ENCODE measurements at places on chromosomes 13 and 19.

GRCh38 chr19:6026390-6027227 lies 48.7 kb upstream of the RANBP3 start:
- no peak for DNase-seq

DNA sequence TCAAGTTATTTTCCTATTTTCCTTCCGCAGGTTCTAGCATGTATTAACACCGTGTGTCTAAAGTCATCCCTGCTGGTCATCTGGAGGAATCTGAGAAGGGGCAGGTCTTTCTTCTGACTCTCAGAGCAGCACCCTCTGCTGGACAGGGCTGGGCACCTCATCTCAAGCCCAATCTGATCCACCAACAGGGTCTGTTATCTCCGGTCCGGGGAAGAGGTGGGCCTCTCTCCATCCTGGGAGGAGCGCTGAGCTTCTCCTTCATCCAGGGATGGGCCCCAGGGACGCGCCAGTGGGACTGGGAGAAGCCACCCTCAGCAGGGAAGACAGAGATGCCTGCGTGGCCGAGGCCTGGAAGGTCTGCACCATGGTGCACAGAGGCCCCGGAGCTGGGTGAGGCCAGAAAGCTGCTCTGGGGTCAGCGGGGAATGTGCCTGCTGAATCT lies 26.0 kb upstream of the ZNF331 start:
- no peak for DNase-seq

DNA sequence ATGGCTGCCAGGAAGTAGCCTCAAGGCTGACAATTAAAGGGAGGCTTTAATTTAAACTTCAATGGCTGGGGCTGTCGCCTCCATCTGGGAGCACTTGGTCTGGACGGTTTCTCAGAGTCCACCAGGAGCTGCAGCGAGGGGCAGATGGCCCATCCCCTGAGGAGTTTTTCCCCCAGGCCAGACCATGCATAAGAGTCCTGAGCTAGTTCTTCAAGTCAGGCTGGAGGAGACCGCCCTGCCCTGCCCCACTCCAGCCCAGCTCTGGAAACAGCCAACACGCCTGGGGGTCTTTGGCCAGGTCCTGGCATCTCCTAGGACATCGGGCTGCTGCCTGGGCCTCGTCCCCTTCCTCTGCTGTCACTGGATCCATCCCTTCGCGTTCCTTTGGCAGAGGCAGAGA lies 5.3 kb upstream of the ACTN4 start:
- no peak for DNase-seq

DNA sequence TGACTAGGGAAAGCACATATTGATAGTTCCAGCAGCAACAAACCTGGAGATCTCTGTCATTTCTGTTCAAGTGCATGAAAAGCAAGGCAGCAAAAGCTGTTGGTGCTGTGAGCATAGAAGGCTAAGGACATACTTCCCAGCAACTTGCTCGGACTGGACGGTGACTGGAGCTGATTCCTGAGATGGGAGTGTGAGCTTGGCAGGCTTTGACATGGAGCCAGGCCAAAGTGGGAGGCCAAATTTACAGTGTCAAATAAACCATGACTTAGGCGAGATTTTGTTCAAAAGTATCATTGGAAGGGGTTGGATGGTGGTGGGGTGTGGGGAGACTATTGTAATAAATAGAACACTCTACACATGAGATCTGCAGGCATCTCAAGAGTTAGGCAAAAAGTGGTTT lies 5.9 kb upstream of the ARGLU1 start:
- no peak for DNase-seq

DNA sequence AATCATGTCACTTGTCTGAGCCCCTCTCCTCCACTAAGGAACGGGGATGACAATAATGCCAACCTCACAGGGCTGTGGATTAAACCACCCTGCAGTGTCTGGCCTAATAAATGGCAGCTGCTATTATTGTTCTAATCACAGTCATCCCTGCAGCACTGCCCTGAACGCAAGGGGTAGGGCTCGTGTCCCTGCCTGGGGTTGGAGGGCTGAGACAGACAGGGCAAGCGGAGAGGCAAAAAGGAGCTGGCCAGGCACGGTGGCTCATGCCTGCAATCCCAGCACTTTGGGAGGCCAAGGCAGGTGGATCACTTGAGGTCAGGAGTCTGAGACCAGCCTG lies 10.2 kb upstream of the KPTN start:
- DNase-seq = no peak

DNA sequence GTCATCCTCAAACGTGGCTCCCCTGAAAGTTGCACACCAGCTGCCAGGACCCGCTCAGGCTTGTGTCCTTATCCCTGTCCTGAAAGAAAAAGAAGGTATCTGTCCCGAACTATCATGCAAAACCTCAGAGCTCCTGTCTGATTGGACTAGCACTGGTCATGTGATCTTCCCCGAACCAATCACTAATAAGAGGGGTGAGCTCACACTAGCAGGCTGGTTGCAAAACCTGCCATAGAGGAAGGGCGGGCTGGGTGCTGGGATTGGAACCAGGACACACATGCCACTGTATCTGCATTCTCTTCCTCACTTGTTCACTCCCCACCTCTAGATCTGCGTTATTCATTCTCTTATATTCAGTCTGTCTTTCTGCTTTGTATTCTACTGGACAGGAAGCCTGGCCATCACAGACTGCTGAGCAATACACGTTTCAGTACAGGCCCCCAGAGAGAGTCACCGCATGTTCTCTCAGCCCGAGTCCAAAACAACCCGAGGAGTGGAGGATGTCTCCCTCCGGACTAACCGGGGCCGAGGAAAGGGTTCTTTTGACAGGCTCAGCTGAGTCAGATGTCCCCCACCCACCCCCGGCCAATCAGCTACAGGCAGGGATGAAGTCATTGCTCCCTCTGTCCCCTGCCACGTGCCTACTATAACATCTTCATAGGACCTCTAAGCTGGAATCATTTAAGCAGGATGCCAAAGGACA lies 97.7 kb downstream of the SIPA1L3 start:
- no peak for DNase-seq

DNA sequence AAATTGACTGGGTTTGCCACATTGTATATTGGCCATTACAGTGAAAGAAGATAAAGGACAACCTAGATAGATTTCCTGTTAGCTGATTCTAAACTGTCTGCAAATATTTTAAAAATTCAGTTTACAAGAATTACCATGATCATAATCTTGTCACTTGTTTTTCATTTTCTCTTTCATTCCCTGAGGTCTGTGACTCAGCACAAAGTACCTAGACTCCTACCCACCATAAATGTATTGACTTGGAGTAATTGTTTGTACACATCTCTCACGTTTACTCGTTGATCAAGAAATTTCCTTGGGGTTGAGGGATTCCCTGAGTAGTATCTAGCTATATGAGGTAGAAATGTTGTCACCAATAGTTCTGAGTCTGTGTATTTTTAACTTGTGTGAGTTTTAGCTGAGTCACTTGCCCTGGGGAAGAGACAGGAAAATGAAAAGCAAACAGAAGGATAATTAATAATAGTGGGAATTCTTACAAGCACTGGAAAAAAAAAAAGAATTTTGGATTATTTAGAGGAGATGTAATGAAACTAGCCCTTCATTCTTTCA lies 299.2 kb upstream of the DACH1 start:
- DNase-seq = no peak

- no peak for DNase-seq
These were observed 547.7 kb upstream of the SLITRK1 start for GRCh38 chr13:84430015-84430414.

GRCh38 chr13:73945382-73945781 lies 188.8 kb downstream of the KLF12 start:
- no peak for DNase-seq

GRCh38 chr13:110379358-110379757 lies 72.3 kb downstream of the COL4A2 start:
- DNase-seq = no peak

DNA sequence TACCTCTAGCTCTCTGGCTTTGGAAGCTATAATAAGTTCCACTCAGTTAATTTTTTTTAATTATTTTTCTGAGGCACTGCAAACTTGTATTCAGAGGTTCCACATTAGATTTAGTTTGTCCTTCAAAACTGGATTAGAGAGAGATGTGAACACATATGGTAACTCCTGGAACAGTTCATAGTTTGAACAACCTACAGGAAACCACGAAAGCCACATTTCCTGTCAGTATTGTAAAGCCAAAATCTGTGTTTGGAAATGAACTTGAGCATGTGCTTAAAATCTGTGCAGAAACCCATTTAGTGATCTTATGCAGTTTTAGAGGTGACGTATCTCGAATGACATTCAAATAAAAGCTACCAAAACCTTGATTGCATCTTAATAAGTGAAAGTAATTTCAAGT lies 1952.0 kb downstream of the OLFM4 start:
- DNase-seq = no peak

GRCh38 chr13:99819967-99820366 lies 151.6 kb downstream of the ZIC5 start:
- DNase-seq = no peak

DNA sequence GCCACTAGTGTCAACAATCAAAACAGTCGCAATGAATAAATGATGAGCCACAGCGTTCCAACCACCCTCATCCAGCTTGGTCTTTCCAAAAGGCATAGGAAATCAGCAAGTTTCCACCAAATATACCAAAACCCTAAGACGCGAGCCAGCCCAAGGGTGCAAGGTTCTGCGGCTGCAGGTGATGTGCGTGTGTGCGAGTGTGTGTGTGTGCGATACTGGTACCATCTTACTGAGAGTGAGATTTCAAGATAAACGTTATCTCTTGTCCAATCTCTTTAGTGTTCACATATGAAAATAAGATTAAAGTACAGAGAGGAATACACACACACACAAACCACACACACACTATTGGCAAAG lies 895 bp upstream of the TRPC4 start:
- DNase-seq = no peak

GRCh38 chr13:104289400-104289799 lies 1223.2 kb upstream of the SLC10A2 start:
- no peak for DNase-seq
